ENCODE measurements at places on chromosomes 16 and 17.

- DNase-seq, result no peak
Measured at GRCh38 chr17:37710344-37710886, 34.4 kb downstream of the HNF1B start.

- no peak for DNase-seq
Measured at GRCh38 chr16:72604375-72604774, 432.4 kb upstream of the PMFBP1 start.

DNA sequence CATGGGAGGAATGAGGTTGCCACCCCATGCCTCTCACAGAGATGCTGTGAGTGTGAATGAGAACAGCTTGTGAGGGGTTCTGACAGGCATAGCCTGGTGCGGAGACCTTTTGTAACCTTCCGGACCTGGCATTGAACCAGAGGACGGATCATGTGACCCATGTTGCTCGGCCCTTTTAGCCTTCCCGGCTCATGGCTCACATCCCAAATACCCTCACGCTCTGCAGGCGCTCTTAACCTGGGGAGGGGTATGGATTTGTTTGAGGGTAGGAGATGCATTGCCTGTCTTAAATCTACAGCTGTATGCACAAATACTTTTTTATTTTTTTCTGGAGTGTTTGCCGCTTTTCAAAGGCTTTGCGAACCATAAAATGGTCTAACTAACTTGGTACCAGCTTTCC is 102.4 kb upstream of the CRHR1 start:
- DNase-seq, result no peak

DNA sequence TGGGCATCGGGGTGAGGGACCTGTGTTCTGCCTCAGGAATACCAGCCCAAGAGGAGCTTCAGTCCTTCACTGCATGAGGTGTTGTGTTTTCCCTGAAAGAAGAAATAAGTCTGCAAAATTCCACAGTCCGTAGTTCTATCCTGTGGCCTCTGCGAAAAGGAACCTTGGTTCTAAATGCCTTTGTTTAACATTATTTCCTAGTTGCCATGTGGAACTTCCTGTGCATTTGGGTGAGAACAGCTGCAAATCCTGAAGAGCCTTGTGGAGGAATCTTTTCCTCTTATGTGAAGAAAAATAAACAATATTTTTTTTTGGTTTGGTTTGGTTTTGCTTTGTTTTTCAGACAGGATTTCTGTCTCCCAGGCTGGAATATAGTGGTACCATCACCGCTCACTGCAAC is 9.8 kb downstream of the PSKH1 start:
- no peak for DNase-seq

DNA sequence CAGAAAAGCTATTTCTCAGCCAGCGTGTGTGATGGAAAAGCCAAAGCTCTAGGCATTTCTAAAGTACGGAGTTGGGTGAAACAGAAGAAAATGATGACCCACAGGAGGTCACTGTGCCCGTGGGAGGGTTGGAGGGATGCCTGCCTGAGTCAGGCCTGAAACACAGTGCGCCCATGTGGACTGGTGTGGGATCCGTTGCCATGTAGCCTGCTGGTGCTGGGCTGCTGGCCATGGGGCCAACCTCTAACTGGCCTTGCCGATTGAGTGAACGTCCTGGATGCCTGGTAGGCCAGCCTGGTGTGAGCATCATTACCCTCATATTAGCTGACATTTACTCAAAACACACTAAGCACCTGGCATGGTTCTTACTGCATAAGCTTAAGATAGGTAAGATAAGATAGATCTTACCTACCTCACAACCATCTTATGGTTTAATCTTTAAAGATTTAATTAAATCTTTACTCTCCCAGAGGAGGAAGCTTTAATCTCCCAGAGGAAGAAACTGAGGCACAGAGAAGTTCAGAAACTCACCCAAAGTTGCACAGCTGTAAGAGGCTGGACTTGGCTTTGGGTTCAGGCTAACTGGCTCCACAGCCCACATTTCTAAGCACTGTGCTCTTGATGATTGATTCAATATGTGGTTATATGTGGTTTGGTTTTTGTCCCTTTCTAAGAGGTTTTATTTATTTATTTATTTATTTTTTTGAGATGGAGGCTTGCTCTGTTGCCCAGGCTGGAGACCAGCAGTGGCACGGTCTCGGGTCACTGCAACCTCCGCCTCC is 15.7 kb downstream of the MGAT5B start:
- no peak for DNase-seq

All from stimulated activated CD4-positive, alpha-beta T cell treated with anti-CD3 and anti-CD28 coated beads, Interleukin-15, amount 100 ng/mL, for 1 hour (primary cell).